Ureter (tissue), 1 donor: ENCODE measurements at places on chromosomes 3 and 15.

DNA sequence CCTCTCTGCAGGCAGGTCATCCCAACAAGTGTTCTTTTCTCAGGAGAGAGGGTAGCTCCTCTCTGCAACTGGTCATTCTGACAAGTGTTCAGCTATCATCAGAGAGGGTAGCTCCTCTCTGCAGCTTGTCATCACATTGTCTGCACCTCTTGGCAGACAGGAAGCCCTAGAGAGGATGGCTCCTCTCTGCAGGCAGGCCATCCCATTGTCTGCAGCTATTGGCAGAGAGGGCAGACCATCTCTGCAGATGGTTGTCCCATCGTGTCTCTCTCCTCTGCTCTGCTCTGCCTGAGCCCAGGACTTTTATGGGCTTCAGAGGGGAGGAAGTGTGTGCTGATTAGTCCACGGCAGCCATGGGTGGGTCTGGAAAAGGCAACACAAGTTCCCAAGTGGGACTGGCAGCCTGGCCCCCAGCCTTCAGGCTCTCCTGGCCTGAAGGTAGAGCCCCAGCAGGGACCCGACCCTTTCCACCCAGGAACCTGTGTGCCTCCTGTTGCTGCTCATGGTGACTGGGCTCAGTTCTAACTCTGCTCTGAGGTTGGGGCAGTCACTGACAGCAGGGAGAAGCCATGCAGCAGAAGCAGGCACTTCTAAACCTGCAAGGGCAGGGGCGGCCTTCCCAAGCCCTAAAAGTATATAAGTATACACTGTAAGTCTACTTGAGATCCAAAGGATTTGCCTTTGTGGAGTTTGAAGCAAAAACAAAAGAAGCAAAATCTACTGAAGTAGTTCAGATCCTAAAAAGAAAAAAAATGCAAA is 637.9 kb downstream of the PLOD2 start:
- no peak for DNase-seq

DNA sequence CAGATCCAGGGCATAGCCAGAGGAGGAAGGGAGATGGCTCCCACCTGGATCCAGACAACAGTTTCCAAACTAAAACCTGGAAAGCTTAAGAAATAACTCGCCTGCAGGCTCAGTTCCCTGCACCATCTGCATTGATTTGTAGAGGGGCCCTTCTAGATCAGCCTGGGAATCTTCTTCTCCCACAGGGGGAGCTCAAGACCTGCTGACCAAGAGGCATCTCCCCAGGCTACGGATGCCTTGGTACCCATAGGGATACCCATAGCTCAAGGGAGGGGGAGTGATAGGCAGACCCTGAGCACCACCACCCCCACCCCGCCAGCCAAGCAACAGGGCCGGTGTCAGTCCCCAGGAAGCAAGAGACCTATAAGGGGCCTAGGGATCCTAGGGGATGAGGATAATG is 28.0 kb upstream of the DCLK3 start:
- no peak for DNase-seq

- DNase-seq = no peak
Measured at GRCh38 chr15:47331829-47332393, 385.4 kb upstream of the SEMA6D start.

DNA sequence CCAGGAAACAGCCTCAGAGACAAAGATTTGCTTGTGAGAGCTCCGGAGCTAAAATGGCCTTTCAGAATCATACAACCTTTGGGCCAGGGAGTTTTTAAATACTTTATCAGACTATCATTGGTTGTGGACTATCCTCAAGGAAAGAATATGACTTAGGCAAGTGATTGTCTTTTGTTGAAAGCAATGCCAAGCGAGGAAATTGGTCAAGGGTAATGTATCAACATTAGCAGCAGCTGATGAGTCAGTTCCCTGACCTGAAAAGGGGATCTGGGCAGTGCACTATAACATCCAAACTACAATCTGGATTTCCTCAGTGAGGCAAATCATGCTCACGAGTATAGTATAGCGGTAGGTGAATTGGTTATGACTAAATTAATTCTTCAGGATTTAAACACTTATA is 303.6 kb downstream of the LSAMP start:
- DNase-seq = no peak

- DNase-seq = no peak
Measured at GRCh38 chr15:79463043-79463780, 31.1 kb downstream of the MINAR1 start.

DNA sequence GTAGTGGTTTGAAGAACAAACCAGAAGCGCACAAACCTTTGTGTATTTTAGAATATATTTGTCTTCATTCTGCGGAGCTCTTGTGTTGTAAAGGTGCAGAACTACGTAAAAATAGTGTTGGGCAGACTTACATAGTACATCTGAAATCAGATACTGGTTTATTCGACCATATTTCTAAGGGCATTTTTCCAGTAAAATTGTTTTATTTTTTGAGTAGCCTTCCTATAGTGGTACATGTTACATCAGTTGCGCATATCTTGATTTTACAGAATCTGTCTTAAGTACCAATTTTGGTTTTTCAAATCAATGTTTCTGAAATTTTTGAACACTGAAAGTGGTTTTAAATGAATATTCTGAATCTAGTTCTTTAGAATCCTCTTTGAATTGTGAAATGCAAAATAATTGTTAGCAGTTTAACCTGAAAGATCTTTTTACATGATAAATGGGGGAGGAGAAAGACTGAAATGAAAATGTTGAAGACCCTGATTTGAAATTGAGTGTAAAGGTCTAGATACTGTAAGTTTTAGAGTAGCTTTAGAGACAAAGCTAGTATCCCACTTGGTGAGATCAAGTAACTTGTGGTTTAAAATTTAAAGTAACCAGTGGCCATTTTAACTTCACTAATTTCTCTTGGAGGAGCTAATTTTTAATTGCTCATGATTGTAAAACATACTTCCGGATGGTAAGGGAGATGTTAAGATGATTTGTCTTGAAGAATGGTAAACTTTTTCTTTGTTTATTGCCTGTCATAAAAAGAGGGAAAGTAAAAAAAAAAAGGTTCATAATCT is 15.5 kb upstream of the CHD2 start:
- no peak for DNase-seq

DNA sequence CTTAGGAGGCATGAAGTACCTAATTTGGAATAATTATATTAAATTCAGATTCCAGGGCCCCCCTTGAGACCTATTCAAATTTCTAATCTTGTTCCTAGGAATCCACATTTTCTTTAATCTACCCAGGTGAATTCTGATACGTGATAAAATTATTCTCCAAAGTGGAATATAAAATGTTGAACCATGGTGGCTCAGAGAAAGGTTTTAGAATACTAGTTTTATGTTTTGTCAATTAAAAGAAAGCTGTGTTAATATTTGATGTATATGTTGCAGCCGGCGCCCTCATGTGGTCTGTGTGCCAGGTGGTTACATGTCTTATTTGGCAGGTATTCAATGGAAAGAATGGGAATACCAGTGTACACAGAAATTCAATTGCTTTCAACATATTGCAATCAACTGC is 321.8 kb downstream of the FEZF2 start:
- no peak for DNase-seq
